ENCODE measurements at places on chromosomes 12 and 14.

- no peak for DNase-seq
Observed at GRCh38 chr12:83823386-83824045, 1089.1 kb downstream of the SLC6A15 start.

DNA sequence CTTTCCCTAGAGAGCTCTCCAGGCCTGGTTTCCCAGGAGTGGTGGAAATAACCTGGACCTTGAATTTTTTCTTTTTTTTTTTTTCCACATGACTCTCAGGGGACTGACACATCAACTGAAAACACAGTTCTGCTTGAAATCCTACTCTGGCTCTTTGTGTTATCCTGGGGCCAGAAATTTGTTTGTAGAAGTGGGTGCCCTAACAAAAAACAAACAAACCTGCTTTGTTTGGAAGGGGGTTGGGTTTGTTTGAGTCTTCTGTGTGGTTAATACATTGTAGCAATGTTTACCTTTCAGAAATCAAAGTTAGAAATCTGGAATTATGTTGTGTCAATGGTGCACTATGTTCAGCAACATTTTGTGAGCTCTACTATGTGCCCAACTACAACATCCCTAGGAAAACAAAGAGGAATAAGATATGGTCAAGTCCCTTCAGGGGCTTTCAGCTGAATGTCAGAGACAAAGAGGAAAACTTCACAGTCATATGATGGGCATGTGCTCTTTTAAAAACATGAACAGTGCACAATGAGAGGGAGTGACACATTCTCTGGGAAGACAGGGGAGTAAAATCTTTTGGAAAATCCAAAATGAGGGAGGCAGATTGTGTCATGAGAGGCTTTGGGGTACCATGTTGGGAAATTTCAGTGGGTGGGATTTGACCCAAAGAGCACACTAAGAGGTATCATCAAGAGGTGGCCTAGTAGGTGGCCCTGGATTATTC is 1.5 kb upstream of the IGF1 start:
- DNase-seq: no peak

GRCh38 chr12:75414671-75415070 is 23.8 kb downstream of the GLIPR1L2 start:
- no peak for DNase-seq

DNA sequence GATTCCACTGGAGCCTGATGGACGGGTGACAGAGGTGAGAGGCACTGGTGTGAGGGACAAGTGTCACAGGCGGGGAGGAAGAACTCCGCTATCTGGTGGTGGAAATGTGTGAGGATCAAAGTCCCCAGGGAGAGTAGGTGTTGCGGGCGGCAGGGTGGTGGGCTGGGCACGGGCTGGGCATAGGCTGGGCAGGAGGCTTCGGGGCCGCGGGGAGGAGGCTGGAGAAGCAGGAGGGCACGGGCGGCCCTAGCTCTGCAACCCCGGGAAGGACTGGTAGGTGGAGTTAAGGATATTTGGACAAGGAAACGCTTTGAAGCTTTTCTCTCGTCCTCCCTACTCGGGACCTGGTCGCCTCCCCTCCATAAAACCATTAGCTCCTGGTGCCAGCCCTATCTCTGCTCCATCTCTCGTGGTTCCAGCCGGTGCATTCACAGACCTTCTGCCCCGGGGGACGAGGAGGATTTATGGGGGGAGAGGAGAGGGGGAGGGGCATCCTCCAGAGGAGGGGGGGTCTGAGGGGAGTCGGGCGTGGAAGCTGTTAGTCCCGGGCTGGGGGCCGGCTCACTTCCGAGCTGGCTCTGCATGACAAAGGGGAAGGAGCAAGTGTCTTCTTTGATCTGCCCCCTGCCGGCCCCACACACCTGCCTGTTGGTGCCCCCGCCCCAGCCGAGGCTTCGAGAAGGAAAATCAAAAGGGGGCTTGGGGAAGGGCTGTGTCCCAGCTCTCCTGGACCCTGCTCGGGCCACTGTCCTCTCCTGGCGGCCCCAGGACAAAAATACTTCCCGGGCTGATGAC is 504 bp downstream of the WNT5B start:
- DNase-seq: no peak

DNA sequence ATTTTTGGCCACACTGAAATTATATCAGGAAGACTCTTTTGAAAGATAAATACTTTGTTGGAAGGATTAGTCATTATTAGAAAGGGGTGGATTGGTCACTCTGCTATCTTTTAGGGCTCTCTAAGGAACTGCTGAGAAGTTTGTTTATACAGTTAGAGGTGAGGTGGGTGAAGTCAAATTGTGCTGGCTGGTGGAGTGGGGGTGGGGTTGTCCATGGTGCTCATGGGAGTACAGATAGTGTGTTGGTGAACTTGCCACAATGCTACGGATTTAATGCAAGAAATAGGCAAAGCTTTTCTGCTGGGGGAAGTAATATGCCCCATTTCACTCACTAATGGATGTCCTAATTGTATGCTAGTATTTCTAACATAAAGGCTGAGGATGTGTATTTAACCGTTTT is 35.8 kb downstream of the SUSD6 start:
- DNase-seq: no peak

DNA sequence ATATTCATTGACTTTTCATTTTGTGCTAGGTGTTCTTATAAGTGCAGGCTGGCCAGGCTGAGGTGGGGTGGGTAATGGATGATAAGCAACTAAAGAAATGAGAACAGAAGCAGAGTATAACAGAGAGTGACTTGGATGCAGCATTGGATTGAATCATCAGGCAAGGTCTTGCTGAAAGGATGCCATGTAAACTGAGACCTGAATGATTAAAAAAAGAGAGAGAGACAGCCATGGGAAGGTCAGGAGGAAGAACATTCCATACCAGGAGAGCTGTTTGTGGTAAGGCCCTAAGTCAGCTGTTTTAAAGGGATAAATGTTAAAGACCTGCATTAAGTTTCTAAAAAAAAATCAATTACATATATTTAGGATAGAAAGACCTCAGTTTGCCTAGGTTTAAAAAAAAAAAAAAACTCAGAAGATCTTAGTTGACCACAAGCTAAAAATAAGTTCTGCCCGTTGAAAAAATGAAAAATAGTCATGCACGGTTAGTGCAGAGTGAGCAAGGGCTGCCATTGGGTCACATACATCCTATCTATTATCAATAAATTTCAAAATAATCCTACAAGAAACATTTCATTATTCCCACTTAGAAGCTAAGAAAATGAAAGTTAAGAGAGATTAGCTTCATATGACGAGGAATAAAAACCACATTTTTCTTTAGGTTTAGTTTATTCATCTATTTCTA is 37.2 kb downstream of the IFNG start:
- no peak for DNase-seq

GRCh38 chr14:35814371-35815005 is 5.4 kb upstream of the RALGAPA1 start:
- DNase-seq: no peak

DNA sequence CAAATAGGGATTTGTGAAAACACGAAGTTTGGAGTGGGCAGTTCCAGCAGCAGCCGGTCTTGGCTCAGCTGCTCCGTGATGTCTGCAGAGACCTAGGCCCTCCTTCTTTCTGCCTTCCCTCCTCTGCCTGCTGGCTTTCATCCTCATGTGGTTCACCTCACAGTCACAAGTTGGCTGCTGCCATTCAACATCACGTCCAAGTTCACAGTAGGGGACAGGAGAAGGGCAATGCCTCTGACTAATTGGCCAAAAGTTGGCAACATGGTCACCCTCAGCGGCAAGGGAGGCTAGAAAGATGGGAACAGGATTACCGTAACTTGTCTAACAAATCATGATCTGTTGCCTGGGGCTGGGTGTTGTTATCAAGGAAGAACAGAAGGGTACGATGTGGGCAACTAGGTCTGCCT is 7.8 kb upstream of the CACNA2D4 start:
- no peak for DNase-seq

DNA sequence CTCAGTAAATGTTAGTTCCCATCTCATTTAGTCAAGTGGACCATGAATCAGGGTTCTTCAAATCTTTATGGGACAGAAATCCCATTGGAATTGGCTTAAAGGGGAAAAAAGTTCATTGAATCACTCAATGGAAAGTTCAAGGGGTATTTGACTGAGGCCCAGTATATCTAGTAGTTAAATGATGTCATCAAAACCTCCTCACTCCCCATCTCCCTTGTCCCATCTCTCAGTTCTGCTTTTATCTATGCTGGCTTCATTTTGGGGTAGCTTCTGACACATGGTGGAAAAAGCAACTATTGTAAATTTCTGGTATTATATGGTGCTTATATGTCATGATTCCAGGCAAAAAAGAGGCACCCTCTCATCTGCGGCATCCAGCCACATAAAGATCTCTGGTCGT is 51.9 kb downstream of the DAAM1 start:
- no peak for DNase-seq

DNA sequence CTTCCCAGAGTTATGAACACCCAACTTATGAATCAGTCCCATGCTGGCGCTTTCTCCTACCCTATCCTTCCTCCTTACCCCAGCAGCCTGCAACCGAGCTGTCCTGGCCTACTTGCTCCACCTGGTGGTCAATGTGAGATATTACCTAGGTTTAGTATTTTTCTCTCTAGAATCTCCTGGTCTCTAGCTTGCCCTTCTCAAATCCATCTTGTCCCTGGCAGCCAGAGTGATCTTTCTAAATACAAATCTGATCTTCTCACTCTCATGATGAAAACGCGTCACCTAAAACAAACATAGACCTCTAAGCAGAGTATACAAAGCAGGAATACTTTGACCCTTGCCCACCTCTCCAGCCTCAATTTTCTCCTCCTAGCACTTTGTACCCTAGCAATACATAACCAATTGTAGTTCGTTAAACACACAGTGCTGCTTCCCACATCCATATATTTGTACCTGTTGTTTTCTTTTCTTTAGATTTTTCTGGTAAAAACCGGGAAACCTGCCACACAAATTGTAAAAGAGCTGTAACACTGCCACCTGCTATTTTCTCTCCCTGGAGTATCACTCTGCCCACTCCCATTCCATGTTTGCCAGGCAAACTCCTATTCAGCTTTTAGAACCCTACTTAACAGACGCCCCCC is 20.0 kb upstream of the TCP11L2 start:
- no peak for DNase-seq

DNA sequence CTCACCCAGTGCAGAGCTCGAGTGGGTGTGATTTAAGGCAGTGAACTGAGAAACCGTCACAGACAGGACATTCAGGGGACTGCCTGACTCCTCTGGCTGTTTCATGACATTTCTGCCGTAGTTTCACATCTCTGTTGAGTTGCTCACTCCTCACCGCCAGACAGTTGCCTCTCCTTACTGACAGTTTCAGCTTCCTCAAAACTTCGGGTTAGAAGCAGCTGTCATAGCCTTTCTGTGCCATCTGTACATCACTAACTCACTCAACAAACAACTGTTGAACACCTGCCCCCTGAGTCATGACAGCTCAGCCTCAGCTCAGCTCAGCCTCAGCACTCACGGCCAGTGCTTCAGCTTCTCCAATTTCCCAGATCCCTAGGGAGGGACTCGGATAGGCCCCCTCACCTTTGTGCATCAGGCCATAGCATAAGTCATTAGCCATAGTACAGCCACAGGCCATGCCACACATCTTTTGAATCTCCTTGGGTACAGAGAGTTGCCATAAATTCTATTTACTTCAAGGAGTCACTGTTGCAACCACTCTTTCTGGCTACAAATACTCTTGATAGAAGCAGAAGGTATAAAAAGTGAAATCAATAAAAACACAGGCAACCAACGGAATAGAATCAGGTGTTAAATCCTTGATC is 6.2 kb upstream of the SLC15A4 start:
- no peak for DNase-seq

GRCh38 chr14:49959822-49960408 is 67.0 kb downstream of the ARF6 start:
- no peak for DNase-seq

DNA sequence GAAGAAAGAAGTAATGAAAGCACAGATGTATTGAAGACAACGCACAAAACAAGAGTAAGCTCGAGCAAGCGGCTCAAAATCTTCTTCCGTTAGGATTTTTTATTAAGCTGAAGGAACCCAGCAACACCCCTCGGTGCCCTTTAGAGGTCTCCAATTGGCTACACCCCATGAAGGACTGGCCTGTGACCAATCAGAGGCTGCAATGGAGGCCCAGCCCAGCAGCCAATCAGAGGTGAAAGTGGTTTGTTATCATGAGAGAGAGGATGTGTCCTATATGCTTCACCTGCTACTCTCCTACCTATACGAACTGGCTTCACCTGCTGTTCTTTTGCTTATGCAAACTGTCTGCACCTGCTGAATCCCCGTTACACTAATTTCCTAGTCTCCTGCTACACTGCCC is 358.8 kb downstream of the C12orf50 start:
- no peak for DNase-seq

GRCh38 chr14:35215110-35215813 is 76.9 kb upstream of the PSMA6 start:
- DNase-seq: no peak

Measured in C1 segment of cervical spinal cord (tissue), 14 donors.